Dermis lymphatic vessel endothelial cell (primary cell): ENCODE measurements at places on chromosomes 1 and 21. TPM values are rescaled to one million over a fixed set of nuclear protein-coding genes. Genes with fewer than 3 reads are reported as not detected.

WNT2B gene
- total RNA-seq = 1.0 and 1.1 TPM in 2 replicates

ZMYND12 gene
- 0.43 and 0.60 TPM in 2 replicates for total RNA-seq

OR14I1 gene
- not detected in 2 replicates for total RNA-seq

KLHDC9 gene
- 0.95 and 1.6 TPM in 2 replicates for total RNA-seq

TTLL7 gene
- 0.65 and 2.2 TPM in 2 replicates for total RNA-seq

FMN2 gene
- 0.26 and 0.98 TPM in 2 replicates for total RNA-seq

TIAM1 gene
- 0.33 and 0.34 TPM in 2 replicates for total RNA-seq

RPE65 gene
- not detected in 2 replicates for total RNA-seq

MATN1 gene
- 0.09 TPM in 1 of 2 replicates, not detected in the other for total RNA-seq

AGL gene
- 7.7 and 10.1 TPM in 2 replicates for total RNA-seq

GJB3 gene
- total RNA-seq = under 0.01 and 0.09 TPM in 2 replicates

GRHL3 gene
- total RNA-seq = not detected in 2 replicates

PLK3 gene
- 13.4 and 20.0 TPM in 2 replicates for total RNA-seq

B3GALT2 gene
- 0.34 and 2.2 TPM in 2 replicates for total RNA-seq

DDR2 gene
- total RNA-seq = 7.6 and 10.0 TPM in 2 replicates

OR4F16 gene
- total RNA-seq = not detected in 2 replicates

SLC44A3 gene
- total RNA-seq = 3.6 and 4.1 TPM in 2 replicates

KCNK2 gene
- total RNA-seq = 0.09 and 0.11 TPM in 2 replicates

ZBTB37 gene
- 4.9 and 5.2 TPM in 2 replicates for total RNA-seq

ERICH3 gene
- not detected in 2 replicates for total RNA-seq

S100A5 gene
- total RNA-seq = 0.17 TPM in 1 of 2 replicates, not detected in the other

ATP6V1G3 gene
- total RNA-seq = 0.22 TPM in 1 of 2 replicates, not detected in the other

APCS gene
- not detected in 2 replicates for total RNA-seq

TDRD10 gene
- 5.1 and 7.5 TPM in 2 replicates for total RNA-seq

RNU1-3 gene
- total RNA-seq = under 0.01 and 8,230 TPM in 2 replicates

KDF1 gene
- not detected in 2 replicates for total RNA-seq

ERG gene
- 56.7 and 63.8 TPM in 2 replicates for total RNA-seq

MXRA8 gene
- total RNA-seq = 0.09 and 0.98 TPM in 2 replicates

LRRIQ3 gene
- total RNA-seq = 0.34 and 0.65 TPM in 2 replicates

ARPC5 gene
- 115 and 187 TPM in 2 replicates for total RNA-seq

ITPKB gene
- 25.7 and 28.9 TPM in 2 replicates for total RNA-seq

SLC30A7 gene
- total RNA-seq = 37.6 and 38.5 TPM in 2 replicates

ZNF670 gene
- total RNA-seq = 6.1 and 10.4 TPM in 2 replicates

AK4 gene
- total RNA-seq = 15.8 and 23.5 TPM in 2 replicates

IGSF3 gene
- total RNA-seq = 40.5 and 56.0 TPM in 2 replicates

BNIPL gene
- total RNA-seq = under 0.01 and 0.09 TPM in 2 replicates

SPATA45 gene
- total RNA-seq = 0.17 TPM in 1 of 2 replicates, not detected in the other

CA14 gene
- not detected in 2 replicates for total RNA-seq

SLAMF7 gene
- not detected in 2 replicates for total RNA-seq

GJA9 gene
- total RNA-seq = not detected in 2 replicates

OR2T29 gene
- not detected in 2 replicates for total RNA-seq

FAM72C gene
- 0.33 and 0.34 TPM in 2 replicates for total RNA-seq

PSEN2 gene
- total RNA-seq = 60.3 and 86.3 TPM in 2 replicates

CLDN8 gene
- not detected in 2 replicates for total RNA-seq

AMY1A gene
- not detected in 2 replicates for total RNA-seq

SLC30A2 gene
- not detected in 2 replicates for total RNA-seq

SERTAD4 gene
- total RNA-seq = under 0.01 and 0.11 TPM in 2 replicates

BSND gene
- total RNA-seq = not detected in 2 replicates

AZIN2 gene
- 0.54 and 2.3 TPM in 2 replicates for total RNA-seq

C4BPA gene
- not detected in 2 replicates for total RNA-seq

CLDN14 gene
- total RNA-seq = under 0.01 TPM in 1 of 2 replicates, not detected in the other

PLA2G5 gene
- total RNA-seq = not detected in 2 replicates

GJB4 gene
- total RNA-seq = not detected in 2 replicates

VCAM1 gene
- 0.26 and 0.43 TPM in 2 replicates for total RNA-seq

CCDC190 gene
- total RNA-seq = 0.11 TPM in 1 of 2 replicates, not detected in the other

KCNK1 gene
- total RNA-seq = 0.09 TPM in 1 of 2 replicates, not detected in the other

PROK1 gene
- not detected in 2 replicates for total RNA-seq

SH3BGR gene
- 0.33 and 1.0 TPM in 2 replicates for total RNA-seq

CD1E gene
- total RNA-seq = not detected in 2 replicates

KCNE2 gene
- not detected in 2 replicates for total RNA-seq
